ENCODE measurements at places on chromosomes 7 and 10.

DNA sequence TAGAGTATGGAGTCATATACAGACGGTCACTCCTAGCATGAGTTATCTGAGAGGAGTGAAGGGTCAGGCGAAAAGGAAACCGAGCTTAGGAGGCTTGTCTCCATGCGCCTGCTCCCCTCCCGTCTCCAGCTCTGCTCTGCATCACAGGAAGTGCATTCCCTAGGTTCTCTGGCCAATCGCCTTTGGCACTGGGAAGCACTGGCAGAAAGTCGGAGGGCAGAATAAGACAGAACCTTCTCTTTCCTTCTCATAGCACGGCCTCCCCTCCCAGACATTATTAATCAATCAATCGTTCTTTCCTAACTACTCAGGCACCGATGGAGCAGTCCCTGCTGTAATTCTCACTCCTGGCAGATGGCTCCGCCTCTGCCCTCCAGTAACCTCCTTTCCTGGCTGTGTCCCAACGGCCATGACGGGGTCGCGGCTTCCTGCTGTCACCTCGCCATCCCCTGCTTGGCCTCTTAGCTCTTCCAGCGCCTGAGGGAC, 177.1 kb downstream of the FRMD4A start:
- DNase-seq: no peak

DNA sequence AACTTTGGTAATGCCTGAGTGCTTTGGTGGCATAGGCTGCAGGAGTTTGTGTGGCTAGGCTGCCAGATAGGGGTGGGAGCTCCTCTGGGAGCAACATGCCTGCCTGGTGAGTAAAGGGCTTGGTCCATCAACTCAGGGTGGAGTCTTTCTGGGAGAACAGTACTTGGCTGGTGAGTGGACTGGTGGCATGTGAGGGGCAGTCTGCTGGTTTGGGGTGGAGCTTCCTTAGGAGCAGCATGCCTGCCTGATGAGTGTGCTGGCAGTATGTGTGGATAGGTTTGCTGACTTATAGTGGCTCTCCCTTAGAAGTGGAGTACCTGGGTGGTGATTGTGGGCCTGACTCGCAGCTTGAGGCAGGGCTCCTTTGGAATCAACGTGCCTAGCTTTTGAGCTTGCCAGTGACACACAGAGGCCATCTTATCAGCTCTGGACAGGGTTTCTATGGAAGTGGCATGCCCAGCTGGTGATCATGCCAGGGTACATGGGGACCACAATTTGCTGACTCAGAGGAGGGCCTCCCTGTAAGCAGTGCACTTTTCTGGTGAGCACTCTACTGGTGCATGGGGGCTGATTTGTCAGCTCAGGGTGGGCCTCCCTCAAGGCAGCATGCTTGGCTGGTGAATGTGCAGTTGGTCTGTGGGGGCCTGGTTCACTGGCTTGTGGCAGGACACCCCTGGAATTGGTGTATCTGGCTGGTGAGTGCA, 35.0 kb upstream of the SRI start:
- DNase-seq: no peak

- DNase-seq: no peak
These were observed 17.4 kb upstream of the IKZF1 start for GRCh38 chr7:50287129-50287528.

GRCh38 chr10:104505521-104506042, 135.5 kb upstream of the SORCS3 start:
- no peak for DNase-seq

GRCh38 chr7:12861070-12861469, 173.6 kb downstream of the ARL4A start:
- no peak for DNase-seq

DNA sequence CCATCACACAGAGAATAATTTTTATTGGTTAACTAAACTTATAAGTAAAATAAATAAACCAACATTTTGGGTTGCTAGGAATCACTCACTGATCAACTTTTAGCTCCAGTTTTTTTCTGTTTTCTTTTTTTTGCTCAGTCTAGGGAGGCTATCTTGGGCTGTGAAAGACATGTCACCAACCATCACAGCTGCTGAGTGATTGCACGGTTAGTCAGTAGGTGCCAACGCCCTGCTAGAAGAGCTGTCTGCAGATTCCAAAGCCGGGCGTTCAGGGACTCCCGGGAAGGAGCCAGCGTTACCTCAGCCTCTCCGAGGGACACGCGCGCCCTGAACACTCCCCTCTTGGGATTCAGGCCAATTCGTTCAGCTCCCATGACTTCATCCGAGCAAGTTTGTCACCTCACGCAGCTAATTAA, 604 bp upstream of the STAM start:
- no peak for DNase-seq

DNA sequence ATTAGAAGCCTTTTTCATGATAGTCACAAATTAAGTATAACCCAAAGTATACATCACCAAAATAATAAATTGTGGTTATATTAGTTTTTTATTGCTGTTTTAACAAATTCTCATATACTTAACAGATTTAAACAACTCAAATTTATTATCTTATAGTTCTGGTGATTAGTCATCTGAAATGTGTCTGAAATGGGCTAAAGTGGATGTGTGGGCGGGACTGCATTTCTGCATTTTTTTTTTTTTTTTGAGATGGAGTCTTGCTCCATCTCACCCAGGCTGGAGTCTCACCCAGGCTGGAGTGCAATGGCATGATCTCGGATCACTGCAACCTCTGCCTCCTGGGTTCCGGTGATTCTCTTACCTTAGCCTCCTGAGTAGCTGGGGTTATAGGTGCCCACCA, 891.5 kb upstream of the CELF2 start:
- DNase-seq: no peak

- DNase-seq: peak; percentile 95
These were observed 87.5 kb upstream of the IFRD1 start for GRCh38 chr7:112362731-112363131.

GRCh38 chr7:91351374-91351773, 87.1 kb downstream of the FZD1 start:
- no peak for DNase-seq

- no peak for DNase-seq
These were observed 32.1 kb downstream of the NRF1 start for GRCh38 chr7:129643550-129644170.

DNA sequence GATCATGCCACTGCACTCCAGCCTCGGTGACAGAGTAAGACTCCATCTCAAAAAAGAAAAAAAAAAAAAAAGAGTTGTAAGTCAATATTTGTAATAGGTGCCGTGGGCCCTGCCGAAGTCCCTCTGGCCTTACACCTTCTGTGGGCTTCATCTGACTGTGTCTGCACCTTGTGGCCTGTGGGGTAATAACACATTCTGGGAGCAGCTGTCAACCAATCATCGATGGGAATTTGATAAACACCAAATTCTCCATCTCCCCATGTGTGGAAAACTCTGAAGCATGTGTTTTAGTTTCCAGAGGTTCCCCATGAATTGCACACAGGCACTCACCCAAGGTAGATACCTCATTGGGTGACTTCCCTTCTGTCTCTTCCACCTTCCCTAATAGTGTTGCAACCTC, 10.8 kb downstream of the ZNF394 start:
- DNase-seq: no peak
